A549 treated with GW870086 at 1 μM for 4 hours (cell line): ENCODE measurements at places on chromosomes 4 and X. TPM values are rescaled to one million over a fixed set of nuclear protein-coding genes. Genes with fewer than 3 reads are reported as not detected.

The SGMS2 gene
- 19.7 to 34.0 TPM (median 29.3 TPM) in 5 replicates for total RNA-seq

The HERC5 gene
- total RNA-seq, result 3.6 to 4.1 TPM (median 3.7 TPM) in 5 replicates

The ADAMTS3 gene
- total RNA-seq, result not detected in 5 replicates

The CCNA2 gene
- total RNA-seq, result 35.5 to 49.8 TPM (median 43.8 TPM) in 5 replicates

The CXCL10 gene
- 0.14 TPM in 1 of 5 replicates, not detected in the others for total RNA-seq

The MAGEB10 gene
- total RNA-seq, result not detected in 5 replicates

The BTC gene
- total RNA-seq, result 0.69 to 1.2 TPM (median 1.2 TPM) in 5 replicates

The MAGEA9B gene
- total RNA-seq, result not detected in 5 replicates

The ADH1A gene
- not detected in 5 replicates for total RNA-seq

The SMIM9 gene
- total RNA-seq, result not detected in 5 replicates

The DOK7 gene
- 0.27 to 1.1 TPM (median 0.44 TPM) in 5 replicates for total RNA-seq

The POU4F2 gene
- total RNA-seq, result not detected in 5 replicates

The MTMR1 gene
- total RNA-seq, result 12.5 to 18.1 TPM (median 15.6 TPM) in 5 replicates

The VEGFD gene
- 0.27 to 0.42 TPM (median 0.29 TPM) in 5 replicates for total RNA-seq
